ENCODE measurements at places on chromosomes 3 and 15. TPM values are rescaled to one million over a fixed set of nuclear protein-coding genes. Genes with fewer than 3 reads are reported as not detected.

The CLRN1 gene
- 0.35 TPM for total RNA-seq

The LRRN1 gene
- total RNA-seq, result 199 TPM

The LRRC2 gene
- 6.4 TPM for total RNA-seq

The VEPH1 gene
- total RNA-seq, result 18.3 TPM

The ANKRD34C gene
- not detected for total RNA-seq

- no peak for DNase-seq
- no peak overlapping the region for H3K27ac ChIP-seq
- no peaks in the 10 kb centered on the region for H3K4me1 ChIP-seq
Observed at GRCh38 chr15:68846851-68847439, 26.2 kb upstream of the ANP32A start.

- no peaks in the 10 kb centered on the region for H3K36me3 ChIP-seq
- H3K4me1 ChIP-seq, result no peaks in the 10 kb centered on the region
- DNase-seq, result no peak
- H3K27ac ChIP-seq, result no peak overlapping the region
Observed at GRCh38 chr3:31116651-31117050, 222.2 kb upstream of the GADL1 start.

DNA sequence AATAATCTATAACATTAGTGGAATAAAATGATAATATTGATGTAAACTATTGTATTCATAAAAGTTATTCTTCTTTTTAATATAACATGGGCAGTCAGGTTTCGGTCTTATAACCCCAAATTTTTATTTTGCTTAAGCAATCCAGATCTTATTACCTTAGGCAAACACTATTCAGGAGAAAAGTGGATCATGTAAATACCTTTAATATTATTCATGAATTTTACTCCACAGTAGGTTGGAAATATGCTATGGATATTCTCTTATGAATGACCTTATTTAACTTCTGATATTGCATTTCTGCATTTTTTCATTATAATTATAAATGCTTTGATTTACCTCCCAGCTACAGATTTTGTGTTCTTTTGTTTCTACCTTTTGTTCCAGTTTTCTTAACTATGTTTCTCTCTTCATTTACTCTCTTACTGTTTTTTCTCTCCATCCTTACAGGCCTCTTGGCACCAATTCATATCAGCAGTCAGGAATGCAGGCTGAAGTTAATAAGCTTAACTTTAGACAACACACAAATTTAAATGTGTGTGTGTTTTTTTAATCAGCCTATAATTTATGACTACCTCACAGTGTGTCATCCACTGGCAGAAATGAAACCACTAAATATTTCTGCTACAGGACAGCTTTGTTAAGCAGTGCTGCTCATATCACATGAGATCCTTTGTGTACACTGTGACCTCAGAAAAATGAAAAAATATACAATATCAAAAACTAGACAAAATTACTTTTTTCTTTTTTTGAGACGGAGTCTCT is 111.0 kb downstream of the NSUN3 start:
- no peaks in the 10 kb centered on the region for H3K36me3 ChIP-seq
- H3K4me1 ChIP-seq, result no peaks in the 10 kb centered on the region
- DNase-seq, result no peak
- no peak overlapping the region for H3K4me3 ChIP-seq

DNA sequence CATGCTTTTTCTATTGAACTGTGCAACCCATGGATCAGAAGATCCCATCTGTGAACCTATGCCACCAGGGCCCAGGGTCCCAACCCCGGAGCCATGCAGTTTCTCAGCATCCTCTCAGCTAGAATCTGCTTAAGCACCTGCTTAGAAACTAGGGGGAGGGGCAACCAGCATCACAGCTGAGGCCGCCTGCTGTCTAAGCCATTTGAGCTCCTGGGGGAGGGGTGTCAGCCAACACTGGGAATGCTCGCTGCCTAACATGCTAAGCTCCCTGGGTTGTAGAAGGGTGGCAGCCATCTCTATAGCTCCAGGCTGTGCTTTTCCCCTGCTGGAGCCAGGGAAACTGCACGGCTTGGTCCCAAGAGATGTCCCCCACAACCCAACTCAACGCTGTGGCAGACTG is 322.8 kb downstream of the EDEM1 start:
- no peak overlapping the region for H3K27ac ChIP-seq
- no peak overlapping the region for H3K4me3 ChIP-seq
- H3K27me3 ChIP-seq, result no peaks in the 10 kb centered on the region
- no peaks in the 10 kb centered on the region for H3K36me3 ChIP-seq
- H3K4me1 ChIP-seq, result no peaks in the 10 kb centered on the region

DNA sequence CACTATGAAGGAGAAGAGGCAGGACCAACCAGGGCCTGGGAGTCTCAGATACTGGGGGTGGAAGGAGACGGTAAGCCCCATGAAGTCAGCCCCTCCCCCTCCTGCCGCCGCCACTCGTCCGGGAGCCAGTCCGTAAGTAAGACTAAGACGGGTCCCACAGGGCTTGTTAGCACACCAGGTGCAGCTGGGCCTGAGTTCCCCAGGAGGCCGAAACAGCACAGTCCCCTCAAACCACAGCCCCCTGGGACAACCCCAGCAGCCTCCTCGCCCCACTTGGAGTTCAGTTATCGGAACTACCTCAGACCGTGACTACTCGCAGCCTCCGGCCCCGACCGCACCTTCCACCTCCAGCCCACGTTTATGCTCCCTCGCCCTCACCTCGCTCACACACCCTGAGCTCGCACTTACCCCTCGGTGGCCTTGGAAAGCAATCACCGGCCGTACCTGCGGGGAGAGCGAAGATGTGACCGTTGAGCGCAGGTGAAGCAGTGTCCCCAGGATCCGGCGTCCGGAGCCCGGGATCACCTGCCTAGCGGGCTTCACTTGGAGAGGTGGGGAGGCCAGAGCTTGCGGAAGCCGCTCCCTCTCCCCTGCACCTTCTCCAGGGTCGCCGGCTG is 557 bp downstream of the ELL3 start:
- H3K4me1 ChIP-seq, result peaks cover 12% of the 10 kb centered on the region
- H3K4me3 ChIP-seq, result peak overlapping the region; percentile 73
- H3K27me3 ChIP-seq, result no peaks in the 10 kb centered on the region
- peaks cover 23% of the 10 kb centered on the region for H3K36me3 ChIP-seq
- peak; percentile 84 for DNase-seq

DNA sequence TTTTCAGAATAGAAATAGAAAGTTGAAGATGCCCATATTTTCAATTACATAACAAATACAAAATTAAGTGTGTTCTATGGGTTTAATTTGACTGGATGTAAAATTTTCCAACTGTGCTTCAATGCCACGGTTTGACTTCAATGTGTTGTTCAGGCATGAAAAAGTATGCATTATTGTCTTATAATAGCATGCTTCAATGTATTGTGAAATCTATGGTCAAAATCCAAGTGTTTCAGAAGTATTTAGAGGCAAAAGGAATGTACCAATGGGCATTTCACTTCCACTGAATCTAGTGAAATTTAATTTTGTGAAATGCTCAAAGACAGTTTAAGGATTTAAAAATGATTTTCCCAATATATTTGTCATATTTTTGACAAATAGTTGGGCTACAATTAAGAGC is 16.0 kb downstream of the NEK10 start:
- H3K4me1 ChIP-seq, result peaks cover 5% of the 10 kb centered on the region
- H3K4me3 ChIP-seq, result no peak overlapping the region
- H3K27me3 ChIP-seq, result peaks cover 1% of the 10 kb centered on the region
- DNase-seq, result no peak
- no peak overlapping the region for H3K27ac ChIP-seq

Measured in H1 (cell line).